Activated naive CD8-positive, alpha-beta T cell treated with anti-CD3 and anti-CD28 coated beads for 36 hours (primary cell): ENCODE measurements at places on chromosomes 6 and 20. TPM values are rescaled to one million over a fixed set of nuclear protein-coding genes. Genes with fewer than 3 reads are reported as not detected.

Gene LY6G6F
- not detected for total RNA-seq

DNA sequence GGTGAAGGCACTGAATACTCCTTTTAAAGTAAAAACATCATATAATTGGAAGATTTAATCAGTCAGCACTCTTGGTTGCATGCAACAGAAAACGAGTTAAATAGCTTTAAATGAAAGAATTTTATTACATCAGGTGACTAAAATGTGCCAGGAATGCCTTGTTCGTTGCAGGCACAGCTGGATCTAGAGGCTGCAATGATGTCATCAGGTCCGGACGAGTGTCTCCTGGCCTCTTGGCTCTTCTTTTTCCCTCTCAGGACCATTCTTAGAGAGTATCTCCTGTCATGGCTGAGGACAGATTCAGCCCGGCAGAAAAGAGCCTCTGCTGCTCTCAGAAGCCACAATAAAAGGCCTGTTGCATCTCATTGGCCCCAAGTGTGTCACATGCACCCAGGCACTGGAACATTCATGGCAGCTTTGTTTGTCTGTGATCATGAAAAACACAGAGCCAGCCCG lies 510.7 kb upstream of the SULF2 start:
- H3K4me3 ChIP-seq = no peak overlapping the region
- no peak for DNase-seq
- no peaks in the 10 kb centered on the region for H3K4me1 ChIP-seq
- no peak overlapping the region for H3K27ac ChIP-seq
- no peaks in the 10 kb centered on the region for H3K36me3 ChIP-seq

Gene PERP
- 2.0 TPM for total RNA-seq

Gene BACH2
- 73.1 TPM for total RNA-seq

Gene PROKR2
- not detected for total RNA-seq

Gene HDGFL1
- not detected for total RNA-seq
